ENCODE measurements at places on chromosomes 16 and 17.

GRCh38 chr16:65867276-65867960, 499.1 kb upstream of the CDH5 start:
- DNase-seq, result no peak

GRCh38 chr17:2700491-2701141, 10.9 kb downstream of the CLUH start:
- DNase-seq, result no peak

- no peak for DNase-seq
These were observed 9.9 kb upstream of the CES3 start for GRCh38 chr16:66950971-66951790.

DNA sequence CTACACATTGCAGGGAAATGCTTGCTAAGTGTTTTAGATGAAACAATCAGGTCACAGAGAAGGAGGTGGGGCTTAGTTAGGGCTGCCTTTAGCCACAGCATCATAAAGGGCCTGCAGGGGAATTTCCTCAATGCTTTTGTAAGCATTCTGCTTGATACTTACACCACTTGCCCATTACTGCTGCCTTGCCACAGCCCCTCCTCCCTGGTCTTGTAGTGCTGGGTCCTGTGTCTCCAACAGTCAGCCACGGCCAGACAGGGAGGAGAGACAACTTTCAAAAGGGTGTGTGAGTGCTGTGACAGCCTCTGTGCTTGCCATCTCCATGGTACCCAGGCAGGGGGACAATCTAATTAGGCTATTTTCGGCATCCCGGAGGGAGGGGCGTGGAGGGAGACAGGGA, 111.2 kb downstream of the SHISA9 start:
- DNase-seq, result no peak

DNA sequence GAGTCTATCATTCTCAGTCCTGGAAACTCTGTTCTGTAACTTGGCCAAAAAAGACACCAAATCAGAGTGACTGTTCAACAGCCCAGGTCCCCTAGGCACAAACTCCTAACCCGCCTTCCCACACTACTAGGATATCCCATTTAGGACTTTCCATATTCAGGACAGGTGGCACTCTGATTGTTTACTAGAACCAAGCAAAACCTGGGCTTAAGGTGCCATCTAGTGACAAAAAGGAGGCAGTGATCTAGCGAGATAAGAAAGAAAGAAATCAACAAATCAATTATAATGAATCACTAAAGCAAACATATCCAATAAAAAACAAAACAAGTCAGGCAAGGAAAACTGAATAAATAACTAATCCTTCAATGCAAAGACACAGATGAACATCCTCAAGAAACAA, 203.9 kb downstream of the CEP112 start:
- DNase-seq, result peak; percentile 28

DNA sequence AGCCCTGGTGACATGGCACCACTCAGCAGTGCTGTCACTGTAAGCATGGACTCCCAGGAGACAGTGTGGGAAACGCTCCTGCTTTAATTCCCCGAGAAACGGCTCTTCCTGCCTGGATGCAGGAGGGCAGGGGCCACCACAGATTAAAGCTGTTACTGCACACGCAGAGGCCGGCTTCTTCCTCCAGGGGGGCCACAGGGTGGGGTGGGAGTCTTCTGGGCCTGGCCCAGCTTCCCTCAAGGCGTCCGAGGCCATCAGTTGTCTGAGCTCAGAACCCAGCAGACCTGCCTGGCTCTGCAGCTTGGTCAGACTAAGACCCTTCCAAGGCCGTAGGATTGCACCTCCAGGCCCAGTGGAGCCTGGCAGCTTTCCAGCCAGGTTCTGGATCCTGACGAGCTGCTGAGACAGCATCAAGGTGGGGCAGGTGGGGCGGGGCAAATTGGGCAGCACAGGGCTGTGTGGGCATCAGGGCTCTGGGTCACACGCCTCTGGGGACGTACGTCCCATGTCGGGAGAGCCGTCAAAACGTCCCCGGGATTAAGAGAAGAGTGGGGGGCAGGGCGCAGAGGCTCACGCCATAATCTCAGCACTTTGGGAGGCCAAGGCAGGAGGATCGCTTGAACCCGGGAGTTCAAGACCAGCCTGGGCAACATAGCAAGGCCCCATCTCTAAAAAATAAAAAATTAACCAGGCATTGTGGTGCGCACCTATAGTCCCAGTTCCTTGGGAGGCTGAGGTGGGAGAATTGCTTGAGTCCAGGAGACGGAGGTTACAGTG, 5.0 kb upstream of the CAPN15 start:
- DNase-seq, result no peak

GRCh38 chr16:85258629-85259028, 146.4 kb upstream of the CIBAR2 start:
- no peak for DNase-seq

GRCh38 chr17:5711344-5711743, 127.0 kb upstream of the NLRP1 start:
- DNase-seq, result no peak

GRCh38 chr16:85690469-85691064, 1.8 kb upstream of the GINS2 start:
- DNase-seq, result no peak

DNA sequence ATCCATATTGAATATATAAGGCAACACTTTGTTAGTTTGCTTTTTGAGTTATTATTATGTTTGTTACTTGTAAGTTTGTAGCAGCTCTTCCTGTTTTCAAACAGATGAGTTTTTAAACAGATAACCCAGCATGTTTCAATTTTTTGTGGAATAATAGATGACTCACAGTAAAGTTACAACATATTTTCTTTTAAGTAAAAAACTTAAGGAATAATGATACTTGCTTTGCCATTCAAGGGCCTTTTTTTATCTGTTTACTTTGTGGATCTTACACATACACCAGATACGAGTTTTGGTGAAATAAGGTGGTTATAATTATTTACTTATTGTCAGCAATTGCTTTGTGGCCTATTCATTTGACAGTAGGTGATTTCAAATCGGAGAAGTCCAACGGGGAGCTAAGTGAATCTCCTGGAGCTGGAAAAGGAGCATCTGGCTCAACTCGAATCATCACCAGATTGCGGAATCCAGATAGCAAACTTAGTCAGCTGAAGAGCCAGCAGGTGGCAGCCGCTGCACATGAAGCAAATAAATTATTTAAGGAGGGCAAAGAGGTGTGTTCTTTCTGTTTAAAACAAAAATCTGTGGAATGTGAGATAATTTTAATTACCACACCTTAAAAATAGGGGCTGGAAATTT, 66.3 kb downstream of the BPTF start:
- DNase-seq, result no peak

DNA sequence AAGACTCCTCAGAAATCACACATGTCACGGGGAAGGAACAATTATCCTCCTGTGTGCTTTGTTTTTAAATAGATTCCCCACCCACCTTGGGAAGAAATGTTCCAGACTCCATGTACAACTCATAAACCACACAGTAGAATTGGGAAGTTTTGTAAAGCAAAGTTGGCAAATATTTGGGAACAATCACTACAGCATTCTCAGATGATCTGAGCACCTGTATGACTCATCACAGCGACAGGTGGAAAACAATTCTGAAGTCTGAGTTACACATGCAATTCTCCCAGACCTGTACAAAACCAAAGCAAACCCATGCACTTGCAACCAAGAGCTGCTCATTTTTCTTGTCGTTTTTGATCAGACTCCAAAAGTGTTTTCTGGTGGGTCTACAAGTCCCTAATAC, 14.4 kb upstream of the MYLK3 start:
- no peak for DNase-seq

GRCh38 chr17:55580596-55581133, 69.4 kb upstream of the SMIM36 start:
- no peak for DNase-seq

DNA sequence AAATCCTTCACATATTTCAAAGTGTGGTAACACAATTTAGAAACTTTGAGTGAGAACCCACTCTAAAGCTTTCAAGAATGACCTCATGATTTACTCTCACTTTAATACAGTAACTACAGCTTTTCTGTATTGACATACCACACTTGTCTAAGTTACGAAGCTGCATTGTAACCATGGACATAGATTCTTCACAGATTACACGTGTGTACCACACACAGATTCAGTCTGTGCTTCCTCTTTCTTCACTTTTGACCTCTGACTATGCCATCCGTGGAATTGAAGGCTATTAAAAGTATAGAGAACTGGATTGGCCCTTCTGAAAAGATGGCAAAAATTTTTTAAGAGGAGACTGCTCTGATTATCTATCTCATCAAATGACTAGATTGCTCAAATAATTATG, 172.7 kb downstream of the TANC2 start:
- DNase-seq, result no peak

DNA sequence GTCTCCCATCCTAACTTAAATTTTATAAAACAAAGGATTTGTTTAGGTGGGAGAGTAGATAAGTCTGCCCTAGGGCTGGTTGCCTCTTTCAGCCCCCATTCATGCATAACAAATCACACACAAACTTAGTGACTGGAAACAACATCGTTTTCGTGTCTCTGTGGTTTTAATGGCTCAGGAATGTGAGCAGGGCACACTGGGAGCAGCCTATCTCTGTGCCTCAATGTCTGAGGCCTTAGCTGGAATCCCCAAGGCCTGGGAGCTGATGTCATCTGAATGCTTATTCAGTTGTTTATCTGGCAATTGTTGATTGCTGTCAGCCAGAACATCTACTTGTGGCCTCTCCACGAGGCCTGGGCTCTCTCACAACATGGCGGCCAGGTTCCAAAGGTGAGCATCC, 101.9 kb upstream of the HSBP1 start:
- no peak for DNase-seq

DNA sequence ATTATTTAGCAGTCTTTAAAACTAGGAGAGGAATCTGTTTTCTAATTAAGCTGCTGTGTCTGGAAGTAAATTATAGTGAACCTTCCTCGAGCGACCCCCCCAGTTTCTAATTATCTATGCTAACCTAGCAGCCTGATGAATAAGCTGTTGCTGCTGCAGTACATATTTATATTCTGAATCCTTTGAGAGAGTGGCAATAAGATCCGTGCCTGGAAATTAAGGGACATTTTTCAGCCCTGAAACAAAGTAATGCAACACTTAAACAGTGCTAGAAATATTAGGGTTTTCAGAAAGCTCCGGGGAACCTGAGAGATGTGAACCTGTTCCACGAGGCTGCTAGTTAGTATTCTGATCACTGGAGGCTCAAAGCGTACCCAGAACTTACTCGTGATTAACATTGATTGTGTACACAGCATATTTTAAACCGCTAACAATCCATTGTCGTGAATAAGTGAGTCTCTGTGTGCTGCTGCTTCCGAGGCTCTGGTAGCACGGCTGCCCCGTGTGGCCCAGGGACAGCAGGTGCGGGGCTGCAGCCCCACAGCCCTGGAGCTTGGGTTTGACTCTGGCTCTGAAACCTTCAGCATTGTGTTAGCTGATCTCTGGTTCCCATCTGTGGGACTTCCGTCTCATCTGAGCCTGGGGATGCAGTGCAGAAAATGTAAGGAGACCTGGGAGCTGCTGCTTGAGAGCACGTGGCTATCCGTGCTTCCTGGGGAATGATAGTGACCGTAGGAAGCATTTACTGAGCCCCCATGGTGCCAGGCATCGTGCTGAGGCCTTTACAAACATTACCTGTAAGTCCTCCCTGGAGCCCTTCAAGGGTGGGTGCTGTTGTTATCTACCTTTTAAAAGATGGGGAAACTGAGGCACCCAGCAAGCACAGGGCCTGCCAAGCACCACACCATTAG, 190.9 kb upstream of the CHMP6 start:
- no peak for DNase-seq

DNA sequence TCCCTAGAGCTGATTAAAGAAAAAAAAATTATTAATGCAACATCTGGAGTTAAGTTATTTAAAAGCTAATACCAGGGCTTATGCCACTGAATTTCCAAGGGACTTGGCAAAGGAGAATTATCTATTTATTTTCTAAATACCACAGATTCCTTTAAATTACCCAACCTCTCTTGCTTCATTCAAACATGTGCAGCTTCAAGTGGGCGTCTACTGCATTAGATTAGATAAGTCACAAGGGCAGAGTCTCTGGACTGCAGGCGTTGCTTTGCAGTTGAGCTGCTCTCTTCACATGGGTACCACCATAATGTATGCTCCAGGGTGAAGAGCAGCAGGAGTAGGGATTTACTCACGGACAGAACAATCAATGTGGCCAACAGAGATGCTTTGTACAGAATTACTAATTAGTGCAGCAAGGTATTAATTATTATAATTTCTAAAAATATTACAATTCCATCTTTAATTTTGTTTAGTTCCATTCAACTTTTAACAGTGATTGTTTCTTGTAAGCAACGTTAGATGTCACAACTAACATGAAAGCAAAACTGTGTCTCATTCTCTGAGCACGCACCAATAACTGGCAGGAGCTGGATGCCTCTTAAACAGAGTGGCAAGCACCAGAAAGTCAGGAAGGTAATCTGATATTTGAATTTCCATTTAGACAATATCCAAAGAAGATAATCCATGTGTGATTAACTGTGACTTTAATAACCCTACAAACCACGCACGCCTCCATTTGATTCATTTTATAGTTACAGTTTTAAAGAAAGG, 214.2 kb downstream of the STX8 start:
- DNase-seq, result no peak

DNA sequence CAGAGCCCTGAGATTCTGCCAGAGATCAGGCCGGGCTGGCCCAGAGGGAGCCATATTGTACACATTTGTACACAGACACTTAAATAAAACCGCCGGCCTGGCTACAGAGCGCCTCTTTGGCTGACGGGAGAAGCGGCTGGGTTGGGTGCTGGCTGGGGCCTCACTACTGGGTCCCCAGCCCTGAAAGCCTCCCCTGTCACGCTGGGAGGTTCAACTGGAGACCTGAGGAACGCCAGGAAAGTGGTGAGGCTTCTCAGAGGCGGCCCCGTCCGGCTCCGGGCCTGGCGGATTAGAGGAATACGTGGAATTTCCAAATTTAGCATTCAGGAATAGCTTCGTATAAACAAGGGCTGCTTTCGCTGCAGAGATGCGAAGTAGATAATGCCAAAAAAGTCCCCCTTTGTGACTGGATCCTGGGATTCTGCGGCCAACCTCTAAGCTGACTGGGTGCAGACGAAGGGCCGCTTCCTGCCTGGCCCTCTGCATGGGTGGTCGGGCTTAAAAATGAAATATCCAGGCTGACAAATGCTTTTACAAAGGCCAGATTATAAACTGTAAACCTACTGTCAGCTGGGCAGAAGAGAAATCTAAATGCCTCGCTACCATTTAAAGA, 252.4 kb downstream of the IRF8 start:
- no peak for DNase-seq

DNA sequence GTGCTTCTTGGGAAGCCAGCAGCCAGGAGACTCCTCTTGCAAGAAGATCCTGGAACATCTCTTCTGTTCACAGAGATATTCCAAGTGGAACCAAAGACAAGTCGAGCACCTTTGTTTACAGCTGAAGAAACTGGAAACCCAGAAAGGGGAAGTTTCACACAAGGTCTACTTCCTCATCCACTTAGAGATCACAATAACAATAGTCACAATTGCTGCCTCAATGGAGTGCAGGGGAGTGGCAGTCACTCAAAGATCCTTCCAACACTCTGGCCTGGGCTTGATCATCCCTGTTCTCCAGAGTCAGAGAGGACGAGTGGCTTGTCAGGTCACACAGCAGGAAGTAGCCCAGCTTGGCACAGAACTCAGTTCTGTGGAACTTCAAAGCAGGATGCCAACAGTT, 46.9 kb upstream of the SIAH1 start:
- no peak for DNase-seq
